ENCODE measurements at places on chromosomes 5 and 9.

- DNase-seq = no peak
Measured at GRCh38 chr9:137379761-137380161, 43.2 kb downstream of the EXD3 start.

DNA sequence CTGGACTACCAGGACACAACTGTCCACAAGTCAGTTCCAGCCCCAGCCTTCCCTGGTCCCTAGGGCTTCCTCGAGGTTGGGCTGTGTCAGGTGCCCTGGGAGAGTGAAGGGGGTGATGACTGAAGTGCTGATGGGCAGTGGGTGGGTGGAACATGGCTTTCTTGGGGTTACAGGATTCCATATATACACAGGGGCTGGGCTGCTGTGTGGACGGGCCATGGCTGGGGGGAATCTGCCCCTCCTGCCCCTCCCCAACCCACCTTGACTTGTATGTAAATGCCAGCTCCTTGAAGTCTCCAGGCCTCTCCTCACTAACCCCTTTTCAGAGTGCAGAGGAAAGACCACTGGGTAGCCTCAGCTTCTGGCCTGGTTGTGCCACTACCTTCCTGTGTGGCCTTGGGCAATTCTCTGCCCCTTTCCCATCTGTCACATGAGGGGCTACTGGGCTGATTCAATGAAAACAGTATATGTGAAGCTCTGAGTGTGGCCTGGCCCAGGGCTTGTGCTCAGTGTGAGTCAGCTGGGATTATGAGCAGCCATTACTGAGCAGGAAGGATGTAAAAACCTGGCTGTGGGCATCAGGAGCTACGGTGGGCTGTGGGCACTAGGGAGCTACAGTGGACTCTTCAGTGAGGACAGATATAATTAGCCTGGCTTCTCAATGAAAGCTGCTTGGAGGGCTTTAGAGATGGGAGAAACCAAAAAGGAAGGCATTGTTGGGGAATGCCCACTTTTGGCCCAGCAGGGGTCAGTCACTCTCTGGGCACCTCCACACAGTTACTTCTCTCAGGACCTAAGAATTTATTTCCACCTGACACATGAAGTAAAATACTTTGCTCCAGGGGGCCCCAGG, 23.3 kb downstream of the PITX1 start:
- DNase-seq = no peak

DNA sequence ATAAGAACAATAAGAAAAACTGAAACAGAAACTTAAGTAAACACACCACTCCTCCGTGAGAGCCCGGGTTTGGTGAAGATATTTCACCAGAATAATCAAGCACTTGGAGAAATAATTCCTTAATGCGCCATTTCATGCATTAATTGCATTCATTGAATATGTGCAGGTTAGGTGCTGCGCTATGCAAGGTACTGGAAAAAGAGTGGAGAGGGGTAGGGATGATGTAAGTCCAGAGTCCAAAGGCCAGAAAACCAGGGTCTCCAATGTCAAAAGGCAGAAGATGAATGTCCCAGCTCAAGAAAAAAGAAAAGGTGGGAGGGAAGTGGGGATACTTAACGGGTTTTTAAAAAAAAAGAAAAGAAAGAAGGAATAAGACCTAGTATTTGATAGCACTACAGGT, 669 bp upstream of the ZFP37 start:
- DNase-seq = no peak

DNA sequence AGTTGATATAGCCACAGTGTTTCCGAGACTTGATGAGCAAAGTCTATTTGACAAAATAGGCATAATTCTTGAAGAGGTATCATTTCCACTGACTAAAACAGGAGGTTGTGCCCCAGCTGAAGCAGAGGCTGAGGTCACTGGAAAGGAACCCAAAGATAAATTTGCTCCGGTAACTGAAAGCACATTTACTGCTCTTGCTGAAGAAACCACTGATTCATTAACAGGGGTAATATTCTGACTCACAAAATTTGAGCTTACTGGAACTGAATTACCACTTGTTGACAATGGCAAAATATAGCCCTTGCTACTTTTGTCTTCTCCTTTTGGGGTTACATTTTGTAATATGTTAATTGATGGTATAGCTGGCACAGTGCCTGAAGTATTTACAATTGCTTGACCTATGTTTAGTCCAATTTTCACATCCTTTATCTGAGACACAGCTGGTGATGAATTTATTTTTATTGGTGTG, 30.2 kb downstream of the MLANA start:
- no peak for DNase-seq

GRCh38 chr5:167478188-167478587, 813.3 kb upstream of the WWC1 start:
- no peak for DNase-seq

DNA sequence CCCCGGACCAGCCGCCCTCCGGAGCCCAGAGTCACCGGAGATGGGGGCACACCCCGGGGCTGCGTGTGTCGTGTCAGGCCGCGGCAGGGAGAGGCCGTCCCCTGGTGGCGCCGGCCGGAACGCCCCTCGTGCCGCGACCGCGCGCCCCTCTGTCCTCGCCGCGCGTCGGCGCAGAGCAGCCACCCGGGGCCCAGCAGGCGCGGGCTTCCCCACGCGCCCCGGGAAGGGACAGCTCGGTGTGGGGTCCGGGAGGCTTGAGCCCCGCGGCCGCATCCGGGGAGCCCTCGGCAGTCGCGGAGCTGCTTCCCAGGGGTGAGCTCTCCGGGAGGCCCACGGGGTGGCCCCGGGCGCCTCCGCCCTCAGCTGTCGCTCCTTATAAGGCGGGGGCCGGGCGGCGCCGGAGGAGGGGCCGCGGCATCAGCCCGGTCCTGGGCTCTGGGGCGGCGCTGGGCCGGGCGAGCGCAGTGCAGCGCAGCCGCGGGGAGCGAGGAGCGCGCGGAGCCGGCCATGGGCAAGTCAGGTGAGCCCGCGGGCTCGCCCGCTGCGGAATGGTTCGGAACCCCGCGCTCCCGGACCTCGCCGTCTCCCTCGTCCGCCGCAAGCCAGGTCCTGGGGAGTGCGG, at the start of gene GLIPR2:
GLIPR2 (plus strand) TSS at position 462 of the 622 bp plus-strand sequence; CDS start at position 508, 46 bp downstream.
- no peak for DNase-seq

GRCh38 chr9:37835821-37836220, 35.2 kb downstream of the DCAF10 start:
- no peak for DNase-seq

Measured in HL-60 (cell line).